ENCODE measurements at places on chromosomes 3 and 15.

GRCh38 chr15:77871852-77872371 lies 205.6 kb downstream of the TBC1D2B start:
- no peak for DNase-seq

DNA sequence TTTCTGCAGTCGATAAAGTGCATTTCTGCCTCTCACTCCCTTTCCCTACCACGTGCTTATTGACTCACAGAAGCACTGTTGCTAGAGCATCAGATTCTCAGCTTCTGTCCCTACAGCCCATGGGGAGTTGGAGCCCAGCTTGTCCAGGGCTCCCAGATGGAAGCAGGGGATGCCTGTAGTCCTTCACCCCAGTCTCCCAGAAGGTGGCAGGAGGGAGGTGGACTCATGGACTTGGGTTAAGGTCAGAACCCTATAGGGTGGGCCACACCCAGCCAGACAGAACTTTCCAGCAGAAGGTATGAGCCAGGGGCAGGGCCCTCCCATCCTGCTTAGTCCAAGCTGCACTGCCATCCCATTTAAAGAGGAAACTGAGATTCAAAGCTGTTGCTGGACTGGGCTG lies 33.1 kb upstream of the SEMA3F start:
- no peak for DNase-seq

- no peak for DNase-seq
Observed at GRCh38 chr3:175002732-175003143, 143.6 kb downstream of the NAALADL2 start.

DNA sequence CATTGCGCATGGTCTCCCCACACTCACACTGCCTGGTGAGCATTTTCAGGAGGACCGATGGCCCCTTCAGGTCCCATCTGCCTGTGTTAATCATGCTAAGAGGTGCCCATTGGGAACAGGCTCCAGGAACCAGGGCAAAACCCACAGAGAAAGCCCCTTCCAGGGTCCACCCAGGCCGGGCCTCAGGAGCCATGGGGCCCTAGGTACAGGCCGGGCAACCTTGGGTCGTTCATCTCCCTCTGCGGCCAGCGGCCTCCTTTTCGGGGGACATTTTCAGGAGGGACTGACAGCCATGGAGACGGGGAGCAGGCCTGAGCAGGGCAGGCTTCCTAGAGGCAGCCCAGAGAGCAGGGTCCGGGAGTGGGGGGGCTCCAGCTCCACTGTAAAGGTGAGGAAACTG lies 68.0 kb upstream of the TAMM41 start:
- DNase-seq: no peak

DNA sequence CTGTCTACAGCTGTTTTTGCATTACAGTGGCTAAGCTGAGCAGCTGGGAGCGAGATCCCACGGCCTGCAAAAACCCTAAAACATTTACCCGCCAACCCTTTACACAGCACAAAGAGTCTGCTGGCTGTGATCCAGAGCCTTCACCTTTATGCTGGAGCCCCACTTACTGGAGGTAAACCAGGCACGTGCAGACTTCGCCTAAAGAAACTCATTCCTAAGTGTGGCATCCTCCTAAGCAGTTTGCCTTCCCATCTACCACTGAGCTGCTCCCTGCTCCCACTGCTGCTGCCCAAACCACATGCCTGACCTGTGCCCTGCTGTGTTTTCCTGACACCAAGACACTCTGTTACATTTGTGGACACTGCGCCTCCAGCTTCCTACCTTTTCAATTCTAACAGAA lies 53.0 kb downstream of the CHSY1 start:
- no peak for DNase-seq

DNA sequence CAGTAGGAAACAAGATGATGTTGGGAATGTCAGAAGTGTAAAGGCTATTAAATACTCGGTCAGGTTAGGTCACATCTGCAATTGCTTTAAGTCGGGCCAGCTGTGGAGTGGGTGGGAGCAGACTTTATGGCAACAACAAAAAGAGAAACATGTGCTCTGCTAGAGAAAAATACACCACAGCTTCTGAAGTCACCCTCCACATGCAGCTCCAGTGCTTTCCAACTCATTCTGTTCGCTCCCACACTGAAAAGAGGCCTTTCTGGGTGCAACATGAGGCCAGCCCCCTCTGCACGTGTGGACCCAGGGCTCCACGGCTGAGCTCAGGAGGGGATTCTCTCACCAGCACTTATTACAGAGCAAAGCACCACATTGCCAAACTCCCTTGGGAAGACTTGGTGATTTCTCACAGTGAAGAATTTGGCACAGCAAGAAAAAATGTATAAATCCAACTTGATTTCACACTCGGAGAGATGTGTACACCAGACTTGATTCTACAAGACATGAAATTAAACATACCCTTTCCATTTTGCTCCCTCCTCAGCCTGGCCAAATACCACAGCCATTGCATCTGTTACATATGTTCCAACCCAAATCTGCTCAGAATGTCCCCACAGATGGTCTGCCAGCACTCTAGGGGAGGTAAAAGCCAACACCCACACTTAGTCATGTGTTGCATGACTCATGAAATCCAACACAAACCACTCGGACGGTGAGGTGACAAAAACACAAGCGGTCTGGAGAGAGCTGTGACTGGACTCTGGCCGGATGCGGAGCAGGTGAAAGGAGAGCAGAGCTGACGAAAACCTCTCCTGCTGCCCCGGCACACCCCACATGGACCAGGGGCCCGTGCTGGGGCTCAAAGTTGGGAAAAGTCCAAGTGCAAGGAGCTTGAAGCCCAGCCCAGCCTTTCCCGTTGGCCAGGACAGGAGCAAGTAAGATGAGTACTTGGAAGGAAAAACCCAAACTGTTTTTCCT lies 74.6 kb downstream of the ITGB5 start:
- no peak for DNase-seq

- no peak for DNase-seq
Observed at GRCh38 chr3:65284961-65285360, 597.2 kb upstream of the ADAMTS9 start.

GRCh38 chr15:82950746-82951370 lies 1.7 kb downstream of the HOMER2 start:
- no peak for DNase-seq

GRCh38 chr3:143383421-143383820 lies 263.9 kb downstream of the CHST2 start:
- DNase-seq: no peak

GRCh38 chr15:36970522-36970921 lies 129.8 kb downstream of the MEIS2 start:
- no peak for DNase-seq

DNA sequence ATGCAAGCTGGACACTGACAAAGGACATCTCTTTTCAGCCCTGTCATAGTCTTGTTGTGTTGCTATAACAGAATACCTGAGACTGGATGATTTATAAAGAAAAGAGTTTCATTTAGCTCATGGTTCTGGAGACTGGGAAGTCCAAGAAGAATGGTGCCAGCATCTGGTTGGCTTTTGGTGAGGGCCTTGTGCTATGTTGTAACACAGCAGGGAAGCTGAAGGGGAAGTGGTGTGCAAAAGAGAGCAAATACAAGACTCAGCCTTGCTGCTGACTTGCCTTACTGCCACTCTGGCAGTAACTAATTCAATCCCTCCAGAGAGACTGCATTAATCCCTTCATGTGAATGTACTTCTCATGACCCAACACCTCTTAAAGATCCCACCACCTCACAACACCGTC lies 356.3 kb upstream of the PROK2 start:
- DNase-seq: no peak

DNA sequence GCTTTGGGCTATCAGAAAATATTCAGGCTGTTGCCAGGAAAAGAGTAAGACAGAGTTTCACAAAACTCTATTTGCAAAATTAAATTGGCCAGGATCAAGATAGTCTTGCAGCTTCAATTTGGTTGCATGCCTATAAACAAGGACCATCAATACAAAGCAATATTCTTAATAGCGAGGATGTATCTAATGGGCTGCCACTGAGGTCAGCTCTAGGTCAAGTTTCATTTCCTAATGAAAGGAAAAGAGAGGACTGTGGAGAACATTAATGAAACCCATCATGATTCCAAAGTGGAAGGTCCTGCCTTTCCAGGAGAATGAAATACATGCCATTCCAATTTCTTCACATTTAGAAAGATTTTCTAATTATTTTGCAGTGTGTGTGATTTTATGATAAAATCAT lies 273.5 kb downstream of the AGBL1 start:
- DNase-seq: no peak

- DNase-seq: no peak
Observed at GRCh38 chr3:122946185-122946584, 81.4 kb downstream of the SEMA5B start.

- DNase-seq: no peak
Observed at GRCh38 chr3:48571938-48572337, 8.4 kb upstream of the UCN2 start.

All from cortex of kidney (tissue), 1 donor.